ENCODE measurements at places on chromosomes 7 and 10.

GRCh38 chr7:23422909-23423308 lies 47.4 kb downstream of the IGF2BP3 start:
- no peak for DNase-seq

DNA sequence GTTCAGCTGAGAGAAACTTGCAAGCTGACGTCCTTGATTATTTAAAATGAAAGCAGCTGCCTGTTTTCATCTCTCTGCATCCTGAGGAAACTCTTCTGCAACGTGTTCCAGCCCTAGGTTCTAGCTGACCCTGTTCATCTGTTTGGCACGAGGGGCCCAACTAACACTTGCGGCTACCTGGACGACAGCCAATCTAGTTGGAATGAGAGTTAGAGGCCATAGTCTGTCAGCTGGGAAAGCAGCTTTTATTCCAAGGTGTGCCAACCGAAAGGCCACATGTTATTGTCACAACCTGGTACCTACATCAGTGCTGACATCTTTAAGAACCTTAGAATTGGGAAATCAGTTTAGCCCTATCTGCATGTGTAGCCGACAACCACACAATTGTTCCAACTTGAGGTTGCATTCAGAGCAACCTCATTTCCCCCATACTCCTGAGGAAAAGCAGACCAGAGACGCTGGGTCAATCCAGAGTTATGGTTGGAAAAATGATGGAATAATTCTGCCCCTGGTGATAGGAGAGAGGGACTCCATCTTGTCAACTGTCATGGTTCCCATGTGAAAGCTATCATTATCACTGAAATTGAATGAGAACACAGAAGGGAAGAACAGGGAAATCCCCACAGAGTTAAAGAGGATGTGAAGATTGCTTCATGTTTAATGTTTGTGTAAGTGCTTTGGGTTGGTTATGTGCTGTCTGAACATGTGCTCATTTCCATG lies 121.6 kb downstream of the EGFR start:
- no peak for DNase-seq

GRCh38 chr7:70571961-70572360 lies 560.0 kb upstream of the GALNT17 start:
- no peak for DNase-seq

- no peak for DNase-seq
Observed at GRCh38 chr7:157444011-157444842, 107.4 kb downstream of the DNAJB6 start.

DNA sequence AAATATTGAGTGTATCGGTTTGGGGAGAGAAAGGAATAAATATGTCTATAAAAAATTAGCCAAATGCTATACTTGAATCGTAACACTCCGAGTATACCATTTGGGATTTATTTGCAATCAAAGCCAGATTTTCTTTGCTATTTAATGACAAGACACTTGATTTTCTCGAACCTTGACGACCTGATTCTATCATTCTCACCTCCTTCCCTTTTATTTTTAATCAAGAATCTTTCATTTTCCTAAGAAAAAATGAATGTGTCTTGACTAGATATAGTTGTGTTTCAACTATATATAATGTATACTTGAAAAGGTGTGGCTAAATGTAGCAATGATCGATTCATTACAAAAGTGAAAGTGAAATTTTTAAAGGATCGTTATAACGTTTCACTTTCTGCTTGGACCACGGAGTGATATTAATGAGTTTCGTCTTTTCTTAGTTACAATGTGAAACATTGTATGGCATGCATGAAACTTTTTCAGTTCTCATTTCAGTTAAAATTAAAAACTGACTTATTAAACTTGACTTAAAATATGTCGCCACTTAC lies 562 bp downstream of the NUB1 start:
- DNase-seq, result no peak
